NCI-H526 treated with DMSO at 0.1 percent for 48 hours (cell line): ENCODE measurements at places on chromosomes 12 and 14.

- no peak for DNase-seq
These were observed 339.3 kb downstream of the BCL11B start for GRCh38 chr14:98932431-98933325.

DNA sequence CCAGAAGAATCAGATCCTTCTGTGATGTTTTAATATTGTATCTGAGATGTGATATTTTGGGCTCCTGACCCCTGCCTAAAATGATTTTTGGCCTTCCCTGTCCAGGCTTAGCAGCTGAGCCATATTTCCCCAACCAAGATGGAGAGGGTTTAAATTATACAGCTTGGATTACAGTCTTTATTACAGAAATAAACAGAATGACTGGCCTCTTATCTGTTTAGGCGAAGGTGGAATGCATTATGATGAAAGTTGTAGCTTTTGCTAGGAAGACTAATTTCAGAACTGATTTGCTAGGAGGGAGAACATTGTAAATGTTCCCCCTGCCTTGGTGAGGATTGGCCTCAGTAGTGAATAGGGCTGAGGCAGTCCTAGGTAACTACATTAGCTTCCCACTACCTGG, 23.3 kb downstream of the BMAL2 start:
- DNase-seq = no peak

- no peak for DNase-seq
These were observed 8.8 kb downstream of the VPS37B start for GRCh38 chr12:122886851-122887818.

DNA sequence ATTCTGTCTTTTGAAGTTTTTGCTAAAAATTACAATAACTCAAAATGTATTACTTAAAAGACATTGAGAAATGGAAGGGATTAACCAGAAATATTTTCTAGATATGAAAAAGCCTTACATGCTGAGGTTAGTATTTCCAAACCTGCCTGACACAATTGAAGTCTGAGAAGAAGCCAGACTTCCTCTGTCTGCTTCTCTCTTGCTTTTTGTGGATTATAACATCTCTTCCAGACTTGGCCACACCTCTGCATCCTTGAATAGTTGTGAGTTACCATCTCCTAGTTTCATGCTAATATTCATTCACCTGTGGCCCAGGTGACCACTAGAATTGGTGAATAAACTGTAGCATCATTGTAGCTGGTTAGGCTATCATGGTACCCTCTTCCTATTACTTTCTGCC, 497.6 kb downstream of the SLC16A7 start:
- no peak for DNase-seq

DNA sequence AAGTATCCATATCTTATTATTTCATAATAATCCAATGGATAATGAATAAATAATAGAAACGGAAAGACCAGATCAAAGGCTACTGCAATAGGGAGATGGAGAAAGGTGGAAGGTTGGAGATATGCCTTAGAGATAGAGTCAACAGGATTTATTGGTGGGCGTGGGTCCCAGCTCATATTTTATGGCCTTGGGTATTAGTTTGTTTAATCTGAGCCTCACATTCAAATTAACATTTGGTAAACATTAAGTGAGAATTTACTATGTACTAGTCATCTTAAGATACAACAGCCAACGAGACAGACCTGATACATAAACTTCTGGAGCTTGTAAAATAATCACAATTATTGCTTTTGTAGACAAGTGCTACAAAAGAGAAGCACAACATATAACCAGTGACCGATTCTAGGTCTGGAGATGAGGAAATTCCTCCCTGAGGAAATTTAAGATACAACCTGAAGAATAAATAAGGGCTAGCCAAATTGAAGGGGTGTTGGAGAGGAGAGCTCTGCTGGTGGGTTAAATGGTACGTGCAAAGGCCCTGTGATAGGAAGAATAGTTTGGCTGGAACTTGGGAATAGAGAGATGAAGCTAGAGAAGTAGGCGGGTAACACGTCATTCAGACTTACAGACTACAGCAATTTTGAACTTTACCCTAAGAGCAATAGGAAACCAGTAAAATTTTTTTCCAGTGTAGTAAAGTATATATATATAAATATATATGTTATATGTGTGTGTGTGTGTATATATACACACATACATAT, 16.1 kb downstream of the LTBR start:
- no peak for DNase-seq

- no peak for DNase-seq
These were observed 19.2 kb downstream of the INTS13 start for GRCh38 chr12:26918321-26919215.

DNA sequence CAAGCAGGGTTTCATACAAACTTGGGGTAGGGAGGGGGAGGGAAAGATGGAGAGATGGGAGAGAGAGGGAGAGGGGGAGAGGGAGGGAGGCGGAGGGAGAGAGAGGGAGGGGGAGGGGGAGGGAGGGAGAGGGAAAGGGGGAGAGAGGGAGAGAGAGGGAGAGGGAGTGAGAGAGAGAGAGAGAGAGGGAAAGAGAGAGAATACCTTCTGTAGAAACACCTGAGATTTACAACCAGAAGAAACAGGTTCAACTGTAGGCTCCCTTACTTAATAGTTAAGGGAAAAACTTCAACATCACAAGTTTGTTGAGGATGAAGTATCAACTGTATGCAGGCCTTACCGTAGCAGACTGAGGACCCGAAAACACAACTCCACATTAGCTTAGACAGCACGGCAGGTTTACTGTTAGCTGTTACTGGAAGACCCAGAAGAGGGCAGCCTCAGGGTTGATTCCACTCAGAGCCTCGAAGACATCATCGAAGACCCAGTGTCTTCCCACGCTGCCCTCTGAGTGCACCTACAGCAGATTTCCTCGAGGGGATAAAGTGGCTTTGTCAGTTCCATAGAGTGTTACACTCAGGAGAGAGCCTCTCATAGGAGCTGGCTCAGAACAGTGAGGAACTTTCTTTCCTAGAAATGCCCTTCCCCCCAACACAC, 72.4 kb downstream of the NT5DC3 start:
- DNase-seq = no peak

GRCh38 chr12:7344833-7345606, 41.1 kb downstream of the ACSM4 start:
- no peak for DNase-seq

DNA sequence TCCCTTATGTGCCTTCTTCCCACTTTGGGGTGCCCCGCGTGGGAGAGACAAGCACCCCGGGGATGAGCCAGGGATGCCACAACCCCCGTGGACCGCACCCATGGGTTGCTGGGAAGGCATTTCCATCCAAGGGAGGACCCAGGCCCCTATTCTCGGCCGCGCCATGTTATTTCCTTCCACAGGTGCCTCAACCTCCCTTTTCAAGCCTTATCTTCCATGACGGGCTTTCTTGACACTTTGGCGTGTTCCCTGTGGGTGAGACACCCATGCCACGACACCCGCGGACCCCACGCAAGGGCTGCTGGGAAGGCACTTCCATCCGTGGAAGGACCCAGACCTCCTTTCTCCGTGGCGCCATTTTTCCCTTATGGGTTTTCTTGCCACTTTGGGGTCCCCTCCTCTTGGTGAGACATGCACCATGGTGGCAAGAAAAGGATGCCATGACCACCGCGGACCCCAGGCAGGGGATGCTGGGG, 269.2 kb downstream of the ALG10 start:
- no peak for DNase-seq

DNA sequence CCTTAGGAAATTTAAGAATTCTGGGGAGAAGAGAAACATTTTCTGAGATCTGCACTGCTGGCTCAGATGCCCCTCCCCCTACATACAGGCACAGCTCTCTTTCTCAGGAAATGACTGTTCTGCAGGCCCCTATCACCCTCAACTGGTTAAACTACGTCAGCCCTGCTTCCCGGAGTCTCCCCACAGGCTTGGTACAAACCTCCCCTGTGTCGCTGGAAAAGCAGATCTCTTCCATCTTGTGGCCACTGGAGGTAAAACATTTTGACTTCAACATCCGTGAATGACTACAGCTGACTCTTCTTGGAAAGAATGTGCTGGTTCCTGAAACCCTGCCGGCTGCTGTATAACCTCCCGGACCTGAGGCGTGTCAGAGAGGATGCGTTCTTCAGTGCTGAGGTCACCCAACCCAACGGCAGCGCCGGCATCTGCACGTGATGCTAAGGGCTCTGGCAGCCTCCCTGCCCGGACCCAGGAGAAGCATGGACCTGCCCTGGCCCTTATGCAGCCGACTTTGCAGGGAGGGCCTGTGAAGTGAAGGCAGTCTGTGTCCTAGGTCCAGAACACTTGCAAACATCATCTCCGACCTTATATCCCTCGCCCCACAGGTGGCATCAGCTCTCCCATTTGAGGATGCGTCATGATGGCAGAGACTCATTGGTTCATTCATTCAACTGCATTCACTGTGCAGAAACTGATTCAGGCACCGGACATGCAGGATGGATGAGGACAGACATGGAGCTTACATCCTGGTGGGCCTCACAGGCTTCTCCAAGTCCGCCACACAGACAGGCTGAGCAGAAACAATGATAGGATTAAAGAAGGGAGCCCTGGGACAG, 129.2 kb downstream of the GCH1 start:
- DNase-seq = peak; percentile 79

- no peak for DNase-seq
These were observed 3.4 kb downstream of the KLRB1 start for GRCh38 chr12:9604287-9604686.

DNA sequence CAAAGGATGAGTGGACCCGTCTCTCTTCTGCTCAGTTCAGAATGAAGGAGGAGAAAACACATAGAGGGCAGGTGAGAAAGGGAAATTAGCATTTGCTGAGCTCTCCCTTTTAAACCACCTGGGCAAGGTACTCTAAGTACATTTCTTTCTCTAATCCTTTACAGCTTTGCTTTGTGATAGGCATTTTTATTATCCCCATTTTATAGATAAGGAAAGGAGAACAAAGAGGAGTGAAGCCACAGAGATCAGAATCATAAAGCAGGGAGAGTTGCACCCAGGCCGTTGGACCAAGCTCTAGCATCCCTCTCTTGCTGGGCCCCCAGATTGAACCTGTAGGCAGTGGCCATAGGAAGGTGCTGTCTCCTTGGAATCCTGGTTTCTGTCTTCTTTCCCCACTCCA, 47.0 kb downstream of the VCPKMT start:
- no peak for DNase-seq

DNA sequence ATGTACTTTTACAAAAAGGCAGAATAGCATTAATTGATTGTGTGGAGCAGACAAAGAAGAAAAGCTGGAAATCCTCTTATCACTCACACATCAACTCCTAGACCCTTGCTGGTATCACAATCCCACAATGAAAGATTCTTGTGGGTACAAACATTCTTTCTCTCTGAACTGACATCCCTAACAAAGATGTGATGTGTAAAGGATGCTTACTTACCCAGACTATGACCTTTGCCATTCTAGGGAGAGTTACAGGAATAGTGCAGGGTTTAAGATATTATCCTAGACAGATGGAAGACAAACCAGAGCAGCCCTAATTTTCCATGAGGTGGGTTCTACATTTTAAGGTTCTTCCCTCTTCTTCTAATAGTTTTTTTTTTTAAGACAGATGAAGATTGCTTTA, 60.4 kb upstream of the SLC6A15 start:
- DNase-seq = no peak

- DNase-seq = no peak
These were observed 29.6 kb downstream of the P2RX4 start for GRCh38 chr12:121239351-121240061.

DNA sequence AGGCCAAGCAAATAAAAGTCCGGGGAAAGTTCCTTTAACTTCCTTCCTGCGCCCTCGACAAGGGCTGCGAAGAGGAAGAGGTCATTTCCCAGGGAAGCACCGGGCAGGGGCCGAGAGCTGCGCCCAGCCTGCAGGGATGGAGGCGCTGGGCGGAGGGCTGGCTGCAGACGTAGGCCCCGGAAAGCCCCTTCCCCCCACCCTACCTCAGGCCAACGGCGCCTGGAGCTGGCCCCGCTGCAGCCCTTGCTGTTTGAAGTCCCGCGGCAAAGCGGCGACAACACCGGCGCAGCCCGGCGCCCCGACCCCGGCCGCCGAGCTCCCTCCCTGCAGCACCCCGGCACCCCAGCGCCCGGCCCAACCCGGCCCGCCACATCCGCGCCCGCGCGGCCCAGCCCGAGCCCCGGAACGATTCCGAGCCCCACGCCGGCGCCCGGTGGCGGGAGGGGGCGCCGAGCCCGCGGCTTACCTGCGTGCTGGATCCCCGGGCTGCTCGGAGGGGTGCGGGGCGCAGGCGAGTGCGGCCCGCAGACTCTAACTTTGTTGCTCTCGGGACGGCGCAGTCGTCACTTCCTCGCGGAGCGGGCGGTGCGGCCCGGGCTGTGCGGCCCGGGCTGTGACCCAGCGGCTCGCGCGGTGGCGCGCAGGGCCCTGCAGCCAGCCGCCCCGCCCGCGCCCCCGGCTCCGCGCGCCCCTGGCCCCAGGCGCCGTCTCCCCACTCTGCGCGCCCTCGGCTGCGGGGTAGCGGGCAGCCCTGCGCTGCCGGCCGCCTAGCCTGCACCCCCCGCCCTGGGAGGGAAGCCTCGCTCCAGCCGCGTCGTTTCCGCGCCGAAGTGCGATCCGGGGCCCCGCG, 64.8 kb upstream of the PTGR2 start:
- DNase-seq = peak; percentile 24

DNA sequence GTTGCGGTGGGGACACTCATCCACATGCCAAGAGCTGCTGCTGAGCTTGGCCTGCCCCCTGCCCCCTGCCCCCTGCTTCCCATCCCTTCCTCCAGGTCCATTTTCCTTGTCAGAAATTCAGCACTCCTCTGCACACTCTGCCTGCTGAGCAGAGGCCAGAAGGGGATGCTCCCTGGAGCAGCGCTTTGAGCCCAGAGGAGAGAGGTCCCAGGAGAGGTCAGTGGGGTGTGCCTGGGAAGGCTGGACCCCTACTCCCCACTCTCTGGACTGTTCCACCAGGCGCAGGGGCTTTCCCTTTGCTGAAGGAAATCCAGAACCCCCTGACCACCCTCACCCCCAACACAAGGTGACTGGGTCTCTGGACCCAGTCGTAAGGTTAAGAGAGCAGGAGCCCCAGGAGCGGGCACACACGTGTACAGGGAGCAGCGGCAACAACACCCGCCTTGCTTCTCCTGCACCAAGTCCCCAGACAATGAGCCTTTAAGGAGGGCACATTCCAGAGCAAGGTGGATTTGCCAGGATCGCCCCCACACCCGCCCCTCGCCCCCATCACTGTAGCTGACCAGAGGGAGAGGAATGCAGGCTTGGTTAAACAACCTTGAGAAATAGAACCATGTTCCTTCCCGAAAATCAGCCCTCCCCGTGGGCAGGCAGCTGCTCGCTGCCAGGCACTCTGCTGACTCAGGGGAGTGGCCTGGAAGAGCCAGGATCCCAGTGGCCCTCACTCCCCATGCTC, 30.7 kb downstream of the ISCA2 start:
- no peak for DNase-seq

GRCh38 chr14:103740991-103741689, 25.5 kb downstream of the ZFYVE21 start:
- DNase-seq = no peak
